ENCODE measurements at places on chromosomes 4 and X. TPM values are rescaled to one million over a fixed set of nuclear protein-coding genes. Genes with fewer than 3 reads are reported as not detected.

Gene SULT1E1
- total RNA-seq: not detected

Gene SOX3
- not detected for total RNA-seq

Gene IL21
- not detected for total RNA-seq

Gene RAB9B
- total RNA-seq: 1.9 TPM

Data from hematopoietic multipotent progenitor cell (in vitro differentiated cells).